ENCODE measurements at places on chromosomes 1 and 21. TPM values are rescaled to one million over a fixed set of nuclear protein-coding genes. Genes with fewer than 3 reads are reported as not detected.

The PRR9 gene
- total RNA-seq: not detected

The KIF26B gene
- total RNA-seq: 0.02 TPM

The RNF187 gene
- 79.8 TPM for total RNA-seq

The LRRC71 gene
- 0.38 TPM for total RNA-seq

Measured in A549 treated with DMSO at 1 μM for 4 hours (cell line).